ENCODE measurements at places on chromosomes 6 and 20. TPM values are rescaled to one million over a fixed set of nuclear protein-coding genes. Genes with fewer than 3 reads are reported as not detected.

The FOXP4 gene
- 5.4 TPM for total RNA-seq

DNA sequence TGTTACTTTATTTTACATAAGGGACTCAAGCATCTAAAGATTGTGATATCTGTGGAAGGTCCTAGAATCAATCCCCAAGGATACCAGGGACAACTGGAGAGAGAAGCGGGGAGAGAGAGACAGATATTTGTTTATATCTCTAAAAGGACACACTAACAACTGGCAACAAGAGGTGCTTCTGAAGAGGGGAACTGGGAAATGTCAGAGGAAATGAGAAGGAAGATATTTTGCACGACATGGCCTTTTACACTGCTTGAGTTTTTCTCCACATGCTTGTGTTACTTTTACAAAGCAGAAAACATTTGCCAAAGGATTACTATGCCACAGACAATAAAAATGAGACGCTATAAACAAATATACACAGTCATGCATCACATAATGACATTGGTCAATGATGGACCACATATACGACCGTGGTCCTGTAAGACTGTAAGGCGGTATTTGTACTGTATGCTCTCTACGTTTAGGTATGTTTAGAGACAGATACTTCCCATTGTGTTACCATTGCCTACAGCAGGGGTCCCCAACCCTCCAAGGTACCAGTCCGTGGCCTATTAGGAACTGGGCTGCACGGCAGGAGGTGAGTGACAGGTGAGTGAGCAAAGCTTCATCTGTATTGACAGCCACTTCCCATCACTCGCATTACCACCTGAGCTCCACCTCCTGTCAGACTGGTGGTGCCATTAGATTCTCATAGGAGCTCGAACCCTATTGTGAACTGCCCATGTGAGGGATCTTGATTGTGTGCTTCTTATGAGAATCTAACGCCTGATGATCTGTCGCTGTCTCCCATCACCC lies 64.6 kb upstream of the PTPN1 start:
- no peak for DNase-seq

DNA sequence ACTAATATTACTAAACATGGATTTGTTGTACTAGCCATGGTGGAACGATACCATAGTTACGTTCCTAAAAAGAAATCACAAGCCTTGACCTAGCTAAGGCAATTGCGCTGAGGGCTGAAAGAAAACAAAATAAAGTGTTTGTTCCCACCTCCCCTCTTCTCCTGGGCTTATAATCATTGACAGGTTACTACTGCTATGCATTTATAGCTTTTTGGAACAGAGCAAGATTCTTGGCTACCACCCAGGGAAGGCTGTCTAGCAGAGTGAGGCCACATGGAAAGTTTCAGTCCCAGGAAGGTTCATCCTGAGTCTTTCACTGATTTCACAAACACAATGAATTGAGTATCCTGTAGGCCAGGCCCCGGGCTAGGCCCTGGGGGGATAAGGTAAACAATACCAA lies 84.6 kb downstream of the TMEM170B start:
- DNase-seq = peak; percentile 2

DNA sequence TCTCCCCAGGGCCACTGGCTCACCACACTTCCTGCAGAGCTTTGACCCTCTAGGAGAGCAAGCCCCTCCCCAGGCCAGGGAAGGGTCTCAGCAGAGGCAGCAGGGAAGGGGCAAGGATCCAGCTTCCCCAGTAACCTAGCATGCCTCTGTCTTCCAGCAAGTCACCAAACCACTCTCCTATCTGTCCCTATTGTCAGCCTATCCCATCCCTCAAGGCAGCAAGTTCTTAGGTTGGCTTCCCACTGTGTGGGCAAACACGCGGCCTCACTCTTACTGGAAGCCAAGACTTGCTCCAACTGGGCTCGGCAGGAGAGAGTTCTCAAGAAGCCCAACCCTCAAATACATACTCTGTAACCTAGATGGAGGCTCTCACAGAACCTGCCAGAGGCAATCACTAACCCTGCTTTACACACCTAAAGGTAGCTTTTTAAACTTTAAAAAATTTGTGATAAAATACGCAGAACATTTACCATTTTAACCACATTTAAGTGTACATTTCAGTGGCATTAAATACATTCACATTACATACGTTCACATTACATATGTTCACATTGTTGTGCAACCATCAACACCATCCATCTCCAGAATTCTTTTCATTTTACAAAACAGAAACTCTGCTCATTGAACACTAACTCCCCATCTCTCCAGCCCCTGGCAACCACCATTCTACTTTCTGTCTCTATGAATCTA lies 58.5 kb downstream of the MRPL14 start:
- DNase-seq = no peak

- DNase-seq = peak; percentile 35
Observed at GRCh38 chr6:137097057-137097456, 52.3 kb upstream of the IL20RA start.

GRCh38 chr20:41040855-41041254 lies 12.2 kb downstream of the TOP1 start:
- DNase-seq = no peak

DNA sequence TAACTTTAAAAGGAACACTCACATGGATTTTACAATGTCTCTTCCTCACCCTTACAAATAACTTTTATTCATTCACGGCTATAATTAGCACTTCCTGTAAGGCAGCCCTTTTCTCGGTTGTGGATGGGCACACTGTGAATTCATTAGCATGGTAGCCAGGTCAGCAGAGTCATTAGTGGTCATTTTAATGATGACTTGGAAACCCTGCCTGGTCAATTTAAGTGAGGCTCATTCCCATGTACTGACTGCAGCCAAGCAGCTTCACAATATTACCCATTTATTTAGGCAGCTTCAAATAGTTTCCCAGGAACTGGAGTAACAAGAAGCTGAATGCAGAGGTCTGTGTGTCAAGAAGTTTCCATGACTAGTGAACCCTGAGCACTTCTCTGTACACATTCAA lies 248.8 kb downstream of the KHDC1L start:
- peak; percentile 8 for DNase-seq
